8988T (cell line): ENCODE measurements at places on chromosomes 2 and 18.

GRCh38 chr2:119753930-119754321, 5.8 kb upstream of the PTPN4 start:
- DNase-seq, result no peak

DNA sequence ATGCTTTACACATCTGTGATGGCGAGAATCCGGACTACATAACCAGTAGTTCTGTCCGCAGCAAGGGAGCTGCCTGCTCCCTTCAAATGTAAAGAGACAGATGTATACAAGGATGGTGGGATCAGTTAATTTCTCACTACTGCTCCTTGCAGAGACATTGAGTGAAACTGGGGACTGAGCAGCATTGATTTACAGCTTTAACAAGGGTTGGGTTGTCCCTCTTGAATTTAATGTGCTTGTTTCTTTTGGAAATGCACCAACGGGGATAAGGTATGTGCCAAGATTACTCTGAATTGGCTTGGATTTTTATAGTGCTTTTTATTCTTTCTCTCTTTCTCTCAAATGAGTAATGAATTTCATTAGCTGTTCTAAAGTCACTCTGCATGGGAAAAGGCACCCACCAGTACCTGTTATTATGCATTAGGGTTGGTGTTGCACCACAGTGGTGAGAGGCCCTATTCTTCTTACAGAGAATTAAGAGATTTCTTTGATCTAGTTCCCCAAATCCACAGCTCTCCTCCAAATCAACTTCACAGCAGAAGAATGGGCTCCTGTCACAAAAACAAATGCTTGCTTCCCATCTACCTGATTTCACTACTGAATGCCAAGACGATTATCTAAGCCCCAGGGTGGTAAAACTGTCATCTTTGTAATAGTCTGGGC, 107.6 kb downstream of the DOCK10 start:
- no peak for DNase-seq

DNA sequence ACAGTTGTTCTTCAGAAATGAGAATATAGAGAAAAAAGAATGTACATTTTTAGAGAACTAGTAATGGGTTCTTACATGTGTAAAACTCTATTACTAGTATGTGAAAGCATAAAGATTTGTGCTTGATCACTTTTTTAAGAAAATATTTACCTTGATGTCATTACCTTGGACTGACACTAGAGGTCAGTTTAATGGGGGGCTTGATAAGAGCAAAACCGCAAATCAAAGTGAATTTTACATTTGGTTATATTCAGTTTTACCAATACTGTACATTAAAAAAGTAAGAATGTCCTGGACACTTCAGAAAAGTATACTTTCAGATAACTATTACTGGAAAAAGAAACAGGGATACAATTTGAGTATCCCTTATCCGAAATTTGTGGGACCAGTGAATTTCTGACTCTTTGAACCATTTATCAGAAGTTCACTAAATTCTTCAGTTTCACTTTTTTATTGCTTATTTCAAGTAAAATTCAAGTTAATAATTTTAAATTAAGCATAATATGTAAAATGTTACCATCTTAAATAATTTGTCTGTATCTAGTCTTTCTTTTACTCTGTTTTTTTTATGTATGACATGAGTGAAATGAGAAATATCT, 1149.5 kb downstream of the DSC3 start:
- DNase-seq, result no peak

DNA sequence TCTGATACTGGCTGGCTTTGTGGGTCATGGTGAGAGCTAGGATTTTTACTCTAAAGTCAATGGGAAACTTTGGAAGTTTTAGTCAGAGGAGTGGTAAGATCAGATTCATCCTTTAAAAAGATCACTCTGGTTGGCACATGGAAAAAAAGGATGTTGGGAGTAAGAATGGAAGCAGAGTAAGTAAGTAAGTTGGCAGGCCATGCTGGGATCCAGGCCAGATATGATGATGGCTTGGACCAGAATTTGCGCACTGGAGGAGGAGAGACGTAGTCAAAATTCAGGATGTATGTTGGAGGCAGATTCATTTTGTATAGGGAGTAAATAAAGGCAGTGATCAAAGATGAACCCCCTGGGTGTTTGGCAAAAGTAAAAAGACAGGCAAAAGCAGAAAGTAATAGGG, 283.3 kb upstream of the THSD7B start:
- no peak for DNase-seq

GRCh38 chr18:2654169-2654927, 1.2 kb upstream of the SMCHD1 start:
- no peak for DNase-seq

- DNase-seq, result no peak
These were observed 770 bp downstream of the NBAS start for GRCh38 chr2:15560140-15560987.

- peak; percentile 39 for DNase-seq
These were observed 123.9 kb upstream of the CD302 start for GRCh38 chr2:159921752-159922404.

GRCh38 chr2:202064171-202064880, 8.7 kb upstream of the KIAA2012 start:
- no peak for DNase-seq

DNA sequence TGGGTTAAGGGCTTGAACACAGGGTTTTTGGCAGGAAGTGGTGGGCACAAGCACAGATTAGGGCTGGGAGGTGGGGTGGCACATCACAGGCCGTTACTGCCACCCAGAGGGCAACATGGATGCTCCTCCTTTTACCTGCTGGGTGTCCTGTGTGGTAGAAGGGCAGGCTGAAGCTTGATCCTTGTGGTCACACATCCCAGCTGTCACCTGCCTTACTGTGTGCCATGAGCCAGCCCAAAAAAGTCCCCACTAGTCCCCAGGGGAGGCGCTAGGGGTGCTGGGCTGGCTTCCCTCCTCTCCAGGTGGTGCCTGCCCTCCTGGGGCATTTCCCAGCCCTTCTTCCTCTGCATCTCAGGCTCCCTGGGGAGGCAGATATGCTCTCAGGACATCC, 50.5 kb upstream of the ALPP start:
- DNase-seq, result no peak

DNA sequence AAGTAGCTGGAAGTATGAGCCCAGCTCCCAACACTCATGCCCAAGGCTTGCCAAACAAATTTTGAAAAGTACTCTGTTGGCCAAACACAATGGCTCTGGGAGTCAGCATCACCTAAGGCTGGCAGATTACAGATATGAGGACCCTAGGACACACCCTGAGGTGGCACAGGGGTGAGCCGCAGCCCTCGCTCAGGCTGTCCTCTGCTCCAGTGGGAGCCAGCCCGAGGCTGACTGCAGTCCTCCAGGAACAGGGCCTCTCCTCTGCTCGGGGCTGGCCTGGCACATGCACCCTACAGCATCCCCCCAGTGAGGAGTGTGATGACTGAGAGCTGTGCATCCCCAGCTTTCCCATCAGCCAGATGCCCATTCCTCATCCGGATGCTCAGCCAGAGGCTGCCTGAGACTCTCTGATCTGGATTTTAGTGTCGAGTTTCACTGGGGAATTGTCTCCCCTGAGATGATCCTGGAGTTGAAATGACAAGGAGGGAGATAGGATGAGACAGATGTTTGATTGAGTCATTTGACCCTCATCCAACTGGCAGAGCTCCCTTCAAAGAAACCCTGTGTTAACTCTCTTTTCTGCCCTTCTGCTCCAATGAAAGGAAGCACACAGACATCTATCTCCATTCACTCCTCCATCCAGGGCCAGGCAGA, 269.3 kb upstream of the NCKAP5 start:
- DNase-seq, result no peak

DNA sequence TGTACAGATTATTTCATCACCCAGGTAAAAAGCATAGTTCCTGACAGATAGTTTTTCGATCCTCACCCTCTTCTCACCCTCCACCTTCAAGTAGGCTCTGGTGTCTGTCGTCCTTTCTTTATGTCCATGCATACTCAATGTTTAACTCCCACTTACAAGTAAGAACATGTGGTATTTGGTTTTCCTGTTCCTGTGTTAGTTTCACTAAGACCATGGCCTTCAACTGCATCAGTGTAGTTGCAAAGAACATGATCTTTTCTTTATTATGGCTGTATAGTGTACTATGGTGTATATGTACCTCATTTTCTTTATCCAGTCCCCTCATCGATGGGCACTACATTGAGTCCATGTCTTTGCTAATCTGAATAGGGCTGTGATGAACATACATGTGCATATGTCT, 184.2 kb downstream of the KCNJ3 start:
- no peak for DNase-seq

GRCh38 chr18:25672490-25672889, 320.5 kb upstream of the ZNF521 start:
- DNase-seq, result no peak

- DNase-seq, result no peak
These were observed 26.2 kb upstream of the ARHGEF4 start for GRCh38 chr2:130810490-130810889.

DNA sequence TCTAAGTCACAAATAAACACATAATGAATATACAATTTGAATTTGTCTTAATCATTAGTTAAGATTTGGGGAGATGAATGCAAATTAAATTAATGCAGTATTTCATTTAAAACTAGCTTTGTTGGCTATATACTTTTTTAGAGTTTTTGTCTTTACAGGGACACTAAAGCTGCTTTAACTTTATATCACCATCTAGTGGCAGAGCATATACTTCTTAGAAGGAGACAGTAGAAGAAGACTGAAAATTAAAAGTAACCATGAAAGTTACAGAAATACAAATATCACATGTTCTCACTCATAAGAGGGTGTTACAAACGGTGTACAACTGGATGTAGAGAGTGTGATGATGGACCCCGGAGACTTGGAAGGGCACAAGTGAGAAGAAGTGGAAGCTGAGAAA, 268.3 kb upstream of the NETO1 start:
- no peak for DNase-seq

DNA sequence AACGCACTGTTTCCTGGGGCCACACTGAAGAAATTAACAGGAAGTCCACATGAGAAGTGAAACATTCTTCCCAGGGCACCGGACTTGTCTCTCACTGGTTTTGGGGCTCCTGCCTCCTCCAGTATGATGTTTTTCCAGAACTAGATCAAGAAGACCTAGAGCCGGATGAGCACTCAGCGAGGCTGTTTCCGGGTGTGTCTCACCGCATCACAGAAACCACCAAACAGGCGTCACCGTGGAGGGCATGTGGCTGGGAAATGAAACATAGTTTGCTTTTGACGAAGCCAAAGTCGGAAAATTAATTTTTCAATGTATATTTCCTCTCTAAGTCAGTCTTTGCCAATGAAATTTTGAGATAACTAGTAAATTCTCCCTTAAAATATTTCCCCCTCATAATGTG, 314.0 kb upstream of the SALL3 start:
- no peak for DNase-seq

DNA sequence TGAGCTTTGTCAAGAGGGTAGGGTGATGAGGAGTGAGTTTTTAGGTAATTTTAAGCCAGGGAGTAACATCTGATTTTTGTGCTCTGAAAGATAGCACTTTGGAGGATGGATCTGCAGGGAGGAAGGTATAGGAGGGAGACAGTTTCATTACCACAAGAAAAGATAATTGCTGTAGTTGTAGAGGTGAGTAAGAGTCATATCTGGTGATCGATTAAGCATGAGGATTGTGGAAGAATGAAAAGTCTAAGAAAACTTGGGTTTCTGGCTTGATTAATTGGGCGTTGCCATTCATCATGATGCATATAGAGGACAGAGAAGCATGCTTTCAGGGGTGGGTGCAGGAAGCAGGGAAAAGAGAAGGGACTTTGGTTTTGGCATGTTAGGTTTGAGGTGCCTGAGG, 18.5 kb downstream of the KCMF1 start:
- DNase-seq, result no peak

DNA sequence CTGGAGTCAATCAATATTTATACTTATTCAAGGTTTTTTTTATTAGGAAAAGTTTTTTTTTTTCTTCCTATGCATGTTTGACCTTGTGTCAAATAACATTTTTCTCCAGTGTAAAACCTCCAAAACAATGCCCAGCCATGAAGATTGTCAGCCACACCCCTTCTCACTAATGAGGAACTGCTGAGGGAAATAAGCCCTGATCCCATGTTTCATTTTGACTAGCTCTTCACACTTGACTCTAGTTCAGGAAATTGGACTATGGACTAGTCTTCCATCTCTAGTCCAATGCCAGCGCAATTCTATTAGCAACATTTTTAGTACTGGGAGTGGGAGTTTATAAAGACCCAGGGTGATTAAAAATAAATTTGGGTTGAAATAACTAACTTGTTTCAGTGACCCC, 275.6 kb upstream of the CXCR4 start:
- DNase-seq, result no peak

- no peak for DNase-seq
These were observed 14.1 kb downstream of the CEP68 start for GRCh38 chr2:65070172-65070830.

- no peak for DNase-seq
These were observed 162.4 kb downstream of the DSEL start for GRCh38 chr18:67354091-67354490.

DNA sequence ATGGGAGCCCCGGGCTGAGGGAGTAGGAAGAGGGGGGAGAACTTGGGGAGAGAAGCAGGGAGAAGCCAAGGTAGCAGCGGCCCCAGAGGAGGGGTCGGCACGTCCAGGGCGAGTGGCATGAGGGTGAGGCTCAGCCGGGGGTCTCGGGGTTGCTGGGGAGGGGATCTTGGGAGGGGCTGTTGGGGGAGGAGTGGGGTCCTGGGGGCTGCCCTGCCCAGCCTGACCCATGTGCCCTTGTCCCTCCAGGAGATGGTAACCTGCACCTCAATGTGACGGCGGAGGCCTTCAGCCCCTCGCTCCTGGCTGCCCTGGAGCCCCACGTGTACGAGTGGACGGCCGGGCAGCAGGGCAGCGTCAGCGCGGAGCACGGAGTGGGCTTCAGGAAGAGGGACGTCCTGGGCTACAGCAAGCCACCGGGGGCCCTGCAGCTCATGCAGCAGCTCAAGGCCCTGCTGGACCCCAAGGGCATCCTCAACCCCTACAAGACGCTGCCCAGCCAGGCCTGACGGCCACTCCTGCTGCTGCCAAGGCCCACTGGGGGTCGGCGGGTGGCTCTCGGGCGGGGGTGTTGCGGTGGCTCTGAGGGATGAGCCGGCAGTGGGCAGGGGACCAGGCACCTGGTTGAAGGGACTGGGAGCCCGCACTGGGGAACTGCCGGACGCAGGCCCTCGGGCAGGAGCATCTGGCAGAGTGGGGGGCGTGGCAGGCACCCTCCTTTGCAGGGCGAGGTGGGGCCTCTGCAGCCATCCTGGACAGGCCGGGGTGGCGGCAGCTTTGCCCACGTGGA, 9.0 kb upstream of the GAL3ST2 start:
- DNase-seq, result peak; percentile 13

- DNase-seq, result no peak
These were observed 344.3 kb upstream of the KCNH7 start for GRCh38 chr2:163182764-163183354.
